ENCODE measurements at places on chromosomes 3 and 15.

- DNase-seq: no peak
Observed at GRCh38 chr3:51684971-51685751, 14.1 kb downstream of the TEX264 start.

DNA sequence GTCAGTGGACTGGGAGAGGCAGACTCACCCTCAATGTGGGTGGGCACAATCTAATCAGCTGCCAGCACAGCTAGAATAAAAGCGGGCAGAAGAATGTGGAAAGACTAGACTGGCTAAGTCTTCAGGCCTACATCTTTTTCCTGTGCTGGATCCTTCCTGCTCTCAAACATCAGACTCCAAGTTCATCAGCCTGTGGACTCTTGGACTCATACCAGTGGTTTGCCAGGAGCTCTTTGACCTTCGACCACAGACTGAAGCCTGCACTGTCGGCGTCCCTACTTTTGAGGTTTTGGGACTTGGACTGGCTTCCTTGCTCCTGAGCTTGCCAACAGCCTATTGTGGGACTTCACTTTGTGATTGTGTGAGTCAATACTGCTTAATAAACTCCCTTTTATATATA is 68.0 kb downstream of the CNTN3 start:
- DNase-seq: no peak

GRCh38 chr3:71281280-71281679 is 302.2 kb downstream of the FOXP1 start:
- DNase-seq: no peak

- no peak for DNase-seq
Observed at GRCh38 chr3:157938154-157938779, 168.0 kb downstream of the SHOX2 start.

- no peak for DNase-seq
Observed at GRCh38 chr3:185822221-185823000, 2.4 kb downstream of the IGF2BP2 start.

GRCh38 chr3:107817076-107817475 is 273.8 kb downstream of the CD47 start:
- DNase-seq: no peak

GRCh38 chr15:61556037-61556648 is 327.0 kb upstream of the RORA start:
- no peak for DNase-seq

- DNase-seq: no peak
Observed at GRCh38 chr15:45641374-45641781, 6.5 kb downstream of the SQOR start.

DNA sequence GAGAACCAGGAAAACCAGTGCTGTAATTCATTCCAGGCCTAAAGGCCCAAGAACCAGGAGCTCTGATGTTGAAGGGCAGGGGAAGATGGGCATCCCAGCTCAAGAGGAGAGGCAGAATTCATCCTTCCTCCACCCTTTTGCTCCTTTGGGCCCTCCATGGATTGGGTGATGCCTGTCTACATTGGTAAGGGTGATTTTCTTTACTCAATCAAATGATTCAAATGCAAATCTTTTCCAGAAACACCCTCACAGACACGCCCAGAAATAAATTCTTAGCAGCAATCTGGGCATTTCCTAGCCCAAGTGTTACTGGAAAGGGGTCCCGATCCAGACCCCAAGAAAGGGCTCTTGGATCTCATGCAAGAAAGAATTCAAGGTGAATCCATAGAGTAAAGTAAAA is 17.6 kb upstream of the APOD start:
- no peak for DNase-seq

DNA sequence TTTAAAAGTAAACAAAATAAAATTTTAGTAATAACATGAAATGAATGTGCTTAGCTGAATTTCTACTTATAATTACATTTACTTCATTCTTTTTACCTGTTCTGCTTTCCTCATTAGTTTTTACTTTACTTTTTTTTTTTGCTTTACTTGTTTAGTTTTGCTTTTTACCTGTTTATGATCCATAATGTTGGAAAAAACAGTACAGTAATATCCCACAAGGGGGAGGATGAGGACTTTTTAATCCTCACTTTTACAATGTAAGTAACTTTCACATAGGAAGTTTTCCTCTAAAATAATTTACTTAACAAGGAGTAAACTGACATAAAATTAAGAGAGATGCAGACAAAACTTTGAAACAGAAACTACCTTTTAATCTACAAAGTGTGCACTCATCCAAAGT is 268.7 kb downstream of the TBC1D5 start:
- no peak for DNase-seq

GRCh38 chr3:38579551-38580449 is 69.7 kb downstream of the SCN5A start:
- no peak for DNase-seq

DNA sequence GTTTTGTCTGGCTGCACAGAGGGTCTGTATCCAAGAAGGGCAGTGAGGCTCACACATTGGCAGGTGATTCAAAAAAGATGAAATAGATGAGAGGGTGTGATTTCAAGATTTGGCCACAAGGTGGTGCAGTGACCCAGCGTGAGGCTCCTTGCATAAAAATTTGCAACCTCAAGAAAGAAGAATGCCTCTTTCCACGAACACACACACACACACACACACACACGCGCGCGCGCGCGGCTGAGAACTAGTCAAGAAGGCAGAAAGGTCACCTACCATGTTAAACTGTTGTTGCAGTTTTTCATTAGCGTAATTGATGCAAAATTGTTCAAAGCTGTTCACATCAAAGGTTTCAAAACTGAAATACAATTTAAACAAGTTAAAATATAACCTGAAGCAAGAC is 39.2 kb downstream of the MYO5C start:
- DNase-seq: peak; percentile 19

DNA sequence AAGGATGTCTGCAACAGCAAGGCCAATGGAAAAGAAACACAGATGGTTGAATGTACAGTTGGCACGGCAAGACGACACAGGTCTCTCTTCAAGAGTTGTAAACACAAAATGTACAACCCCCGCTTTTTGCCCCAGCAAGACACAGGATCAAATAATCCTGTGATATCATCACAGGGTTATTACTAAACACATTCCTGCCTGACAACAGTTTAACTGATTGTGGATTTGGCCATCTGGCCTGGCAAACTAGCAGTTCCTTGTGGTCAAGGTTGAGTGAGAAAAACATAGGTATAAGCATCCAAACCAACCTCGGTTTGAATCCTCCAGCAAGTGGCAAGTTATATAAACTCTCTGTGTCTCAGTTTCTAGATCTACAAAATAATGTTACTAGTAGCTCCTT is 23.4 kb downstream of the PARP16 start:
- DNase-seq: no peak

GRCh38 chr15:66402761-66403284 is 16.1 kb downstream of the MAP2K1 start:
- DNase-seq: no peak

- DNase-seq: no peak
Observed at GRCh38 chr3:48215466-48215865, 7.8 kb upstream of the CAMP start.

DNA sequence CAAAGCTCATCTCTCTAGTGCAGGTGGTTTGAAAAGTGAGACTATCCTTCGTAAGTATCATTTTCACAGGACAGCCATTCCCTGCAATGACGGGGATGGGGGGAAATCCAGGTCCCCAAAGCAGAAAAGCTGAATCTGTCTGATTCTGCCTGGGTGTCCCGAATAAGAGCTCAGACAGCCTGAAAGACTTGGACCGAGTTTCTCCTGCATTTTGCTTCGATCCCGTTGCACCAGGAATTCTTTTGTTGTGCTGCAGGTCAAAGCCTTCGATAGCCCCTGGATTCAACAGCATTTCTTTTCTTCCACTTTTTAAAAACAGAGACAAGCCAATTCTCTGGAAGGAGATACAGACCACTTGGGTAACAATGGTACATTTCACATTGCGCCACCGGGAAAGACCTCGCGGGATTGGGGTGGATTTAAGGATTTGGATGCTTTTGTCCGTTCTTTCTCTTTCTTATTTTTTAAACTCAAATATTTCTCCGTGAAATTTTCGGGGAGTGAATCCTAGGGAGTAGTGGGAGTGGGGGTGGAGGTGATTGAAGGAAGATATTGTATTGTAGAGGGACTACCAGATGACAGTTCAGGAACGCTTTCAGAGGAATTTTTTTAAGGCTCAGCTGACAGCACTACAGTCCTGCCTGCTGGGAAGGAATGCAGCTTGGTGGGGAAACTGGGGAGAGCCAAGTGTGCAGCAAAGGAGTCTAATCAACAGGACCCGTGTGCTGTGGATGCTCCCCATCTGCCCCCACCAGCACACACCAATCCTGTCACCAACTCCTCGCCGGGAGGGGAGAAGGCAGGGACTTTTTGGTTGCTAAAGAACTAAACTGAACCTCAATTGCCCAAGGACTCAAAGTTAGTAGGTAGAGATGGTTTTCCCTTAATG is 2.6 kb downstream of the SLITRK3 start:
- no peak for DNase-seq

DNA sequence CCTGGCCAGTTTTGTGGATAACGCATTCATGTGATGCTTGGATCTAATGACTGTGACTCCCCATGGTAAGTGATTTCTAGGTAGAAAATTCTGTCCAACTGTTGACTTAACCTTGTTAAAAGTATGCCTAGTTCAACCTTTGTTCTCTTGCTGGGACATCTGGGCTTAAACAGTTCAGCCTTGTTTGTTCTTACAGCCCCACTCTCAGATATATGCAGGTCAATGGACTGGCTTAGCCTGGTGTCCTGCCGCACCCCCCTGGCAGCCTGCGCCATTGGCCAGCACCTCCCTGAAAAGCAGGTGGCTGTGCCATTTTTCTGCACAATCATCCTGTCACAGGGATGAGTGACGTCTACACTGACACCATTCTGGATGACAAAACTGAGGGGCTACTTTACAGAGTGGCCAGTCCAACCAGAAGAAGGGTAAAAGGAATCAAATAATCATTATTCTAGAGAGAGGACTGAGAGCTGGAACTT is 244.7 kb upstream of the ONECUT1 start:
- no peak for DNase-seq

- no peak for DNase-seq
Observed at GRCh38 chr3:189555558-189555881, 75.7 kb upstream of the TP63 start.

- DNase-seq: no peak
Observed at GRCh38 chr3:77799278-77799677, 759.4 kb downstream of the ROBO2 start.

DNA sequence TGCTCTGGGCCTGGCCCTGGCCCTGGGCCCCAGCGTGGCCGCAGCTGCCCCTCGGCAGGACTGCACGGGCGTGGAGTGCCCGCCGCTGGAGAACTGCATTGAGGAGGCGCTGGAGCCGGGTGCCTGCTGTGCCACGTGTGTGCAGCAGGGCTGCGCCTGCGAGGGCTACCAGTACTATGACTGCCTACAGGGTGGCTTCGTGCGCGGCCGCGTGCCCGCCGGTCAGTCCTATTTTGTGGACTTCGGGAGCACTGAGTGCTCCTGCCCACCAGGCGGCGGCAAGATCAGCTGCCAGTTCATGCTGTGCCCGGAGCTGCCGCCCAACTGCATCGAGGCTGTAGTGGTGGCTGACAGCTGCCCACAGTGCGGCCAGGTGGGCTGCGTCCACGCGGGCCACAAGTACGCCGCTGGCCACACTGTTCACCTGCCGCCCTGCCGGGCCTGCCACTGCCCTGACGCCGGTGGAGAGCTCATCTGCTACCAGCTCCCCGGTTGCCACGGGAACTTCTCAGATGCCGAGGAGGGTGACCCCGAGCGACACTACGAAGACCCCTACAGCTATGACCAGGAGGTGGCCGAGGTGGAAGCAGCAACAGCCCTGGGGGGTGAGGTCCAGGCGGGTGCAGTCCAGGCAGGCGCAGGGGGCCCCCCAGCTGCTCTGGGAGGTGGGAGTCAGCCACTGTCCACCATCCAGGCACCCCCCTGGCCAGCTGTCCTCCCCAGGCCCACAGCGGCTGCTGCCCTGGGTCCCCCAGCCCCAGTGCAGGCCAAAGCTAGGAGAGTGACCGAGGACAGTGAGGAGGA is 21.7 kb downstream of the FBLN2 start:
- DNase-seq: no peak

GRCh38 chr15:82774496-82774895 is 31.4 kb downstream of the FSD2 start:
- DNase-seq: no peak

- DNase-seq: no peak
Observed at GRCh38 chr3:37491776-37492175, 317.4 kb upstream of the LRRFIP2 start.

DNA sequence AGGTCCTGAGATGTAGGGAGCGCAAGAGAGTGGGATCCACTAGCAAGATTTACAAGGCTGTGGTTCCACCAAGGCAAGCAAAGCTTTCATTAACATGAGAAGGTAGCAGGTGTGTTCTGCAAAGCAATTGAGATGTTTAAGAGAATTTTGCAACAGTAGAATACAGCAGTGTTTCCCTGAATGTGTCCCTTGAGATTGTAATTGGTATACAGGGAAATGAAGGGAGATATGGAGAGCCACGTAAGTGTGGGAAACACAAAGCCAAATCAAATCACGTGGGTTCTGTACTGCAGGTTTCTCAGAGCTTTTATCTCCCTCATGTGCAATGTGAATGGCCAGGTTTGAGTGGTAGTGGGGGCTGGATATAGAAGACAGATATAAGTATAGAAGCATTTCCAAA is 67.3 kb downstream of the ATG7 start:
- no peak for DNase-seq

GRCh38 chr3:16768014-16768413 is 116.7 kb upstream of the PLCL2 start:
- DNase-seq: no peak

DNA sequence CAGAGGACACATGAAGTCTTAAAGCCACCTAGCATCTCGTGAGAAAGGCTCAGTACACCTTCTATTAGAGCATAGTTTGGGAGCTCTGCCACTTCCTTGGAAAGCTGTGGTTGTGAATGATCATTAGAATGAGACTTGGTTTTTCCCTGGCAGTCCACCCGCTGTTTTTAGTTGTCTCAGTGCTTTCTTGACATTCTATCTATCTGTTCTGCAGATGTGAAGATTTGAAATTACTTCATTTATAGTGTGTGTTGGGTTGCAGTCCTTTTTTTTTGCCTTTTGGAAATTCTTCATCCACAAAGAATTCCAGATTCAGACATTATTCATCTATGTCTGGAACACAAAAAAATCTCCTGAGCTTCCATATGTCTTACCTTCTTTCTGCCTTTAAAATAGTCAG is 23.7 kb downstream of the PPP2R3A start:
- no peak for DNase-seq

GRCh38 chr15:76994001-76994400 is 925 bp upstream of the PSTPIP1 start:
- no peak for DNase-seq

DNA sequence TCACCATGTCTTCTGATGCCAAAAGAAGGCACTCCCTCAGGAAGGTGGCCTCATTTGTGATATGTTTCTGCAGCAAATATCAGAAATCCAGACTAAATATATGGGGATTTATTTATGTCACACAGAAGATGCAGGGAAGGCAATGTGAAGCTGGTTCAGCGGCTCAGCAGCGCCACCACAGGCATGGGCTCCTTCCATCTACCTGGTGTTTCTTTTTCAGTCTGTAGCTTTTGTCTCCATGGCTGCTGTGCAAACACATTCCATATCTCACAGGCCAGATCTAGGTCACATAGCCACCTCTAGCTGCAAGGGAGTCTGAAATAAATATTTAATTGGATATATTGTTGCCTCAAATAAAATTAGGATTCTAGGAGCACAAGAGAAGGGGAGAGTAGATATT is 502.1 kb upstream of the IL12A start:
- DNase-seq: no peak
